GM12891 (cell line): ENCODE measurements at places on chromosomes 3 and 15.

GRCh38 chr15:29773816-29774215 is 48.5 kb downstream of the TJP1 start:
- no peak for DNase-seq

- no peak for DNase-seq
Observed at GRCh38 chr15:49154359-49154758, 1.0 kb downstream of the COPS2 start.

DNA sequence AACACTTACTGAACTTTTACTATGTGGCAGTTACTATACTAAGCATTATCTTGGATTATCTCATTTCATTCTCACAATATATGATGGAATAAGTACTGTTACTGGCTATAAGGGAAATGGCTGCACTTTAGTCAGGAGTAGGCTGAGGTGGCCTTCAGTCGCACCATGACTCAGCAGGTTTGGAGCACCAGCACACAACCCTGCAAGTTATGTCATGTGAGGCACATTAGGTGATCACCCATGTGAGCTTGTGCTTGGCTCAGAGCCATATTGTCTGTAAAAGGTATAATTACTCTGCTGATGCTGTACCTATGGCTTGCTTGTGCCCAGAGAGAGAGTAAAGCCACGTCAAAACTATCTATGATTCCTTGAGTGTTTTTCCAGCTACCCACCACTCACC is 54.1 kb upstream of the TIPARP start:
- DNase-seq = no peak

- no peak for DNase-seq
Observed at GRCh38 chr3:36408146-36408545, 27.8 kb downstream of the STAC start.

GRCh38 chr15:56760186-56760585 is 26.9 kb upstream of the ZNF280D start:
- DNase-seq = no peak

GRCh38 chr15:96115642-96116041 is 214.9 kb upstream of the NR2F2 start:
- no peak for DNase-seq

- no peak for DNase-seq
Observed at GRCh38 chr3:124333931-124334640, 342.2 kb upstream of the ROPN1 start.

DNA sequence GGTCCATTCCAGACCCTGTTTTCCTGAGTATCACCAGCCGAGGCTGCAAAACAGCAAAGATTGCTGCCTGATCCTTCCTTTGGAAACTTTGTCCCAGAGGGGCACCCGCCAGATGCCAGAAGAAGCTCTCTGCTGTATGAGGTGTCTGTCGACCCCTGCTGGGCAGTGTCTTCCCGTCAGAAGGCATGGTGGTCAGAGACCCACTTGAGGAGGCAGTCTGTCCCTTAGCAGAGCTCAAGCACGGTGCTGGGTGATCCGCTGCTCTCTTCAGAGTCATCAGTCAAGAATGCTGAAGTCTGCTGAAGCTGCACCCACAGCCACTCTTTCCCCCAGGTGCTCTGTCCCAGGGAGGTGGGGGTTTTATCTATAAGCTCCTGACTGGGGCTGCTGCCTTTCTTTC is 1121.2 kb downstream of the NSUN3 start:
- no peak for DNase-seq

GRCh38 chr3:172371544-172371943 is 76.7 kb downstream of the GHSR start:
- DNase-seq = no peak

- no peak for DNase-seq
Observed at GRCh38 chr3:62361261-62361660, 12.1 kb downstream of the FEZF2 start.
